Fibroblast of the aortic adventitia (primary cell): ENCODE measurements at places on chromosomes 16 and 17. TPM values are rescaled to one million over a fixed set of nuclear protein-coding genes. Genes with fewer than 3 reads are reported as not detected.

Gene TMC8
- total RNA-seq, result not detected in 2 replicates

Gene NOTUM
- total RNA-seq, result 0.09 TPM in 1 of 2 replicates, not detected in the other

Gene KRTAP3-2
- not detected in 2 replicates for total RNA-seq

Gene THAP11
- total RNA-seq, result 19.8 and 21.1 TPM in 2 replicates

Gene TADA2A
- 16.3 and 21.3 TPM in 2 replicates for total RNA-seq

Gene KRT14
- 0.82 and 1.3 TPM in 2 replicates for total RNA-seq

Gene ARHGDIG
- total RNA-seq, result 1.6 TPM in 1 of 2 replicates, not detected in the other

Gene EME2
- total RNA-seq, result 8.4 and 13.5 TPM in 2 replicates

Gene LITAF
- 13.9 and 44.6 TPM in 2 replicates for total RNA-seq

Gene PMP22
- total RNA-seq, result 111 and 115 TPM in 2 replicates

Gene MT4
- total RNA-seq, result not detected in 2 replicates

Gene BBS2
- 58.9 and 85.0 TPM in 2 replicates for total RNA-seq

Gene CENPN
- 9.9 and 65.5 TPM in 2 replicates for total RNA-seq

Gene KRTAP3-1
- total RNA-seq, result not detected in 2 replicates

Gene DPEP2
- not detected in 2 replicates for total RNA-seq

Gene NOB1
- total RNA-seq, result 27.0 and 35.8 TPM in 2 replicates

Gene CCL1
- not detected in 2 replicates for total RNA-seq

Gene MAF
- 24.1 and 38.5 TPM in 2 replicates for total RNA-seq

Gene ARHGAP23
- total RNA-seq, result 36.6 and 38.3 TPM in 2 replicates

Gene TMEM92
- total RNA-seq, result 0.09 TPM in 1 of 2 replicates, not detected in the other

Gene KRT20
- not detected in 2 replicates for total RNA-seq

Gene GUCY2D
- not detected in 2 replicates for total RNA-seq

Gene TMEM170A
- 7.0 and 13.6 TPM in 2 replicates for total RNA-seq

Gene ZNF423
- total RNA-seq, result 7.3 and 13.5 TPM in 2 replicates

Gene SPNS3
- total RNA-seq, result not detected in 2 replicates

Gene TNFRSF12A
- total RNA-seq, result 26.7 and 124 TPM in 2 replicates

Gene IKZF3
- total RNA-seq, result not detected in 2 replicates

Gene TUBG1
- 15.3 and 50.6 TPM in 2 replicates for total RNA-seq

Gene TMC7
- 0.41 and 1.5 TPM in 2 replicates for total RNA-seq

Gene C17orf67
- total RNA-seq, result 0.41 and 0.99 TPM in 2 replicates

Gene ADAP2
- 0.27 and 0.90 TPM in 2 replicates for total RNA-seq

Gene DUS2
- 12.9 and 14.6 TPM in 2 replicates for total RNA-seq

Gene CCDC92B
- total RNA-seq, result not detected in 2 replicates

Gene VPS25
- 4.2 and 57.2 TPM in 2 replicates for total RNA-seq

Gene SLC43A2
- 3.0 and 9.3 TPM in 2 replicates for total RNA-seq

Gene PRSS33
- total RNA-seq, result not detected in 2 replicates

Gene EVI2A
- total RNA-seq, result 9.9 and 11.0 TPM in 2 replicates

Gene TMED6
- 0.36 TPM in 1 of 2 replicates, not detected in the other for total RNA-seq

Gene SDR42E2
- total RNA-seq, result not detected in 2 replicates

Gene SHISA6
- total RNA-seq, result not detected in 2 replicates

Gene DEXI
- total RNA-seq, result 35.2 and 50.2 TPM in 2 replicates

Gene OTOP3
- not detected in 2 replicates for total RNA-seq

Gene TMEM100
- 0.57 and 2.1 TPM in 2 replicates for total RNA-seq

Gene NOS2
- total RNA-seq, result 0.16 TPM in 1 of 2 replicates, not detected in the other

Gene RPS15A
- 187 and 2,964 TPM in 2 replicates for total RNA-seq

Gene RGS9
- total RNA-seq, result 2.5 and 3.0 TPM in 2 replicates

Gene MYCBPAP
- total RNA-seq, result 0.99 and 1.7 TPM in 2 replicates

Gene FBXL16
- under 0.01 TPM in 1 of 2 replicates, not detected in the other for total RNA-seq

Gene TNK1
- total RNA-seq, result under 0.01 TPM in 1 of 2 replicates, not detected in the other

Gene PYDC1
- total RNA-seq, result not detected in 2 replicates

Gene DOC2A
- total RNA-seq, result not detected in 2 replicates

Gene ABCA9
- total RNA-seq, result 122 and 235 TPM in 2 replicates

Gene WDR45B
- total RNA-seq, result 32.0 and 47.0 TPM in 2 replicates

Gene HS3ST3A1
- total RNA-seq, result 8.3 and 9.2 TPM in 2 replicates

Gene CCL4
- not detected in 2 replicates for total RNA-seq

Gene CCDC47
- total RNA-seq, result 70.2 and 264 TPM in 2 replicates

Gene CDC42EP4
- 35.5 and 41.8 TPM in 2 replicates for total RNA-seq

Gene ZNF629
- 10.6 and 15.0 TPM in 2 replicates for total RNA-seq
